ENCODE measurements at places on chromosomes 3 and 15. TPM values are rescaled to one million over a fixed set of nuclear protein-coding genes. Genes with fewer than 3 reads are reported as not detected.

The KNL1 gene
- total RNA-seq: 43.8 TPM

The HHATL gene
- not detected for total RNA-seq

The SSR3 gene
- total RNA-seq: 630 TPM

The FEZF2 gene
- total RNA-seq: not detected

The GOLGA6B gene
- not detected for total RNA-seq

The GOLGA8S gene
- under 0.01 TPM for total RNA-seq

The AMIGO3 gene
- total RNA-seq: not detected

The SNTN gene
- not detected for total RNA-seq
